Cortex of kidney (tissue), 1 donor: ENCODE measurements at places on chromosomes 7 and 10.

DNA sequence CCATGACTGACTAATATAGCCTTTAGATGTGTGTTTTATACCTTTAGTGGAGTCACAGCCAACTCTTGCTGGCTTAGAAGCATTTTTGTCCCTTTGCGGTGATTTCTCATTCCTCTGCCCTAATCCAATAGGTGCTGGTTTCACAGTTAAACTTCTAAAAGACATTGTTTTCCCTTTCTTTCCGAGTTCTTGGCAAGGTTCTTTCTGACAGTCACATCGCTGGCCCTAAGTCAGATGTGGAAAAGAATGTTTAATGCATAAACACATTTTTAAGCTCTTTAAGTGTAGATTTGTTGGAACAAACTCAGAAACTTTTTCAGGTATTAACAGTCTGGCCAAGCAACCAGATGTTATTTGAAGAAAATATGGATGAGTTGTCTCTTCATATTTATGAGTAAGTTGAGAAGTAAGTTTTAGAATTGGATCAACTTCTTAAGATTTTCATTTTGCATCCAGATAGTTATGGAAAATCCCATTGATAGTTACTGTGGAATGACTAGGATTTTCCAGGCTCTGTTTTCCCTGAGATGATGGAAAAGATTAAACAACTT lies 4.1 kb downstream of the EPDR1 start:
- no peak for DNase-seq

GRCh38 chr7:106865130-106866041 lies at the start of gene PIK3CG:
PIK3CG (plus strand) TSS chr7:106865282; CDS start chr7:106867562, 2,280 bp downstream.
- no peak for DNase-seq

DNA sequence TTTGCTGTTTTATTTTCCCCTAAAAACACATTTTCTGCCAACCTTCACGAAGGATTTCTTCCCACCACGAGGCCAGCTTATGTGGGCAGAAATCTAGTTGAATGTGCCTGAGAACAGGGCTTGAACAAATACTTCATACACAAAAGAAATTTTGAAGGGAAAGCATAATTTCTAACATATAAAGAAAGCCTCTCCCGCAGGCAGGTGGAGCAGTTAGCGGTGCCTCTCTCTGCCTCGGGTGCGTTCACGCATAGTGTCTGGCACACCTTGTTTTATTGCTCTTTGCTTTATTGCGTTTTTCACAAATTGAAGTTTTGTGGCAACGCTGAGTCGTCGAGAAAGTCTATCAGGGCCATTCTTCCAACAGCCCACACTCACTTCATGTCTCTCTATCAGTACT lies 7.0 kb upstream of the CSGALNACT2 start:
- DNase-seq: no peak

DNA sequence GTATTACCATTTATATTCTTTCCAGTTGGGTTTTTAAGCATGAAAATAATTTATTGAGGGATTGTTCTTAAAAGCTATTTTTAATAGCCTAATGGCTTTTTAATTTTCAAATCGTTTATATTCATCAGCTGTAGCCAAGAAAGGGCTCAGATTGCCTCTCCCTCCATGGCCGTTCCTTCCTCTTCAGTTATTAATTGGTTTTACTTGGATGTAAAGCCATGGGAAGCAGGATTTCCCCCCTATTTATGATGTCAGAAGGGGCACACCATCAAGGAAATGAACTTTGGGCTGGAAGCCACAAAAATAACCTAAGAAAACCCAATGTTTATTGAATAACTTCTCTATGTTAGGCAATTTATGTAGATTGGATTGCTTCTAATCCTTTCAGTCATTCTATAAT lies 656.3 kb downstream of the TYW1 start:
- no peak for DNase-seq

GRCh38 chr7:90384433-90384832 lies 18.8 kb upstream of the CLDN12 start:
- no peak for DNase-seq
